CD4-positive, alpha-beta T cell treated with Interleukin-1 beta for 1 hour (primary cell): ENCODE measurements at places on chromosomes 16 and 17.

DNA sequence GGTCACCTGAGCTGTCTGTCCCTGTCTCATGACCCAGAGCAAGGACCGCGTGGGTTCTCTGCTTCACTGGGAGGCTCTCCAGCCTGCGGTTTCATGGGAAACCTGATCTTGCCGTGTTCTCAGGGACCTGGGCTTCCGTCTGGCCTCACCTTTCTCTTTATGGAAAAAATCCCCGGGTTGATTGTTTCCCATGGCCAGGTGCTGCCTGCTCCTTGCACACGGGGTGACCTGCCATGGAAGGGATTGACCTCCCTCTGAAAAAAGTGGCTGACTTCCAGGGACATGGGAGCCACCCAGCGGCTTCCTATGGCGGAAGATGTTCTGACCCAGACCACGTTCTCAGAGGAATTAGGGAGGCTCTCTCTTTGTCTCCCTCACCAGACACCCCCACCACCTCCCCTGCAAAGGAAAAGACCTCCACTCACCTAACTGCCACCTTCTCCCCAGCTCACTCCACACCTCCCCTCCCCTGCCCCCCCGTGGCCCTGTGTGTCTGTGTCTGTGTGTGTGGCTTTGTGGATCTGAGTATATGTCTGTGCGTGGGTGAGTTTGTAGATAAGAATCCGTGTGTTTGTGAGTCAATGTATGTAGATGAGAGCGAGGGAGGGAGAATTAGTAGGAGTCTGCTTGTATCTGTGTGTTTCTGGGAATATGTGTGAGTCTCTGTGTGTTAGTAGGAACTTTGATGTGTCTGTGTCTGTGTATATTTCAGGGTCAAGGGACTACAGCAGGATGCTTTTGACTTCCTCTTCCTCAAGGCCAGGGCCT is 154.6 kb downstream of the NTN1 start:
- DNase-seq: no peak

DNA sequence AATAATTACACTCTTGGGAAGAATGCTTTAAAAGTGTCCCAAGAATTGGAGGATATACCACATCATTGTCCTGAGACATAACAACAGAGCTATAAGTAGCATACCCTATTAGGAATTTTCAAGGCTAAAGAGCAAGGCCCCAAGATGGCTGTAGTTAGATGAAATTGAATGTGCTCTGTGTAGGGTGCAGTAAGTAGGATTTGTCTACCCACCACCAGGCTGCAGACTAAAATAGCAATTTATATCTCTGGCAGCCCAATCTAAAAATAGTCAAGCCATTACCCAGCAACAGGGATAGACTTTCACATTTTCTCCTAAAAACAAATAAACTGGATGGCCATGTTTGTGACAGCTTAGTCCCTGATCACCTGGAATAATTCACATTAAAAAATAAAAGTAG is 5.6 kb downstream of the MMD start:
- DNase-seq: no peak

- DNase-seq: no peak
Measured at GRCh38 chr16:57961538-57961937, 9.4 kb downstream of the CNGB1 start.

GRCh38 chr17:40417258-40417608 is 463 bp downstream of the TOP2A start:
- DNase-seq: no peak

DNA sequence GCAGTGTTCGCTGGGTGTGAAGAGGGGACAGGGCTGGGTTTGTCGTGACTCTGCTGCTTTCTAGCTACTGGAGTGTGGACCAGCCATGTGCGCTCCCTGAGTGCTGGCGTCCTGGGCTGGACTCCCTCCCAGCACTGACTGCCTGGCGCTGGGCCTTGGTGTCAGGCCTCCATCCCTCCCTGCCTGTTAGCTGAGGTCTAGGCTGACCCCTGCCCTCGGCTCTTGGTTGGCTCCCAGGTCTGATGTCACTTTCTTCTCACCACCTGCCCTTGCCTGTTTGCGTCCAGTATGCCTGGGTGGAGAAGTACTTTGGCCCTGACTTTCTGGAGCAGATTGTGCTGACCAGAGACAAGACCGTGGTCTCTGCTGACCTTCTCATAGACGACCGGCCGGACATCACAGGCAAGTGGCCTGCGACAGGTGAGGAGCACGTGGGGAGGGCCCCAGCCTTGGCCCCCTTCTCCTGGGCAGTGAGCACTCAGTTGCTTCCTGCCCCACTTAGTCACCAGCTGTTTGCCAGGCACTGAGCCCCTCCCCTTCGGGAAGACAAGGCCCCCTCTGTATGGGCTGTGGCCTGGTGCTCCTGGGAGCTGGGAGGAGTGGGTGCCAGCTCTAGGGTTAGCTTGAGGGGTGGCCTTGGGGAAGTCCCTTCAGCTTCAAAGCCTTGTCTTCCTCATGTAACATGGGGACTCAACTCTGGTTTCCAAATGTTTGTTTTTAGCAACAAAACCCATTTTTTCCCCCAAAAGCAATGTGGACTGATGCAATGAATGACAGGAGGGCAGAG is 41.5 kb downstream of the NT5M start:
- DNase-seq: no peak

GRCh38 chr17:77476931-77477805 is 336.4 kb downstream of the SEC14L1 start:
- DNase-seq: no peak

DNA sequence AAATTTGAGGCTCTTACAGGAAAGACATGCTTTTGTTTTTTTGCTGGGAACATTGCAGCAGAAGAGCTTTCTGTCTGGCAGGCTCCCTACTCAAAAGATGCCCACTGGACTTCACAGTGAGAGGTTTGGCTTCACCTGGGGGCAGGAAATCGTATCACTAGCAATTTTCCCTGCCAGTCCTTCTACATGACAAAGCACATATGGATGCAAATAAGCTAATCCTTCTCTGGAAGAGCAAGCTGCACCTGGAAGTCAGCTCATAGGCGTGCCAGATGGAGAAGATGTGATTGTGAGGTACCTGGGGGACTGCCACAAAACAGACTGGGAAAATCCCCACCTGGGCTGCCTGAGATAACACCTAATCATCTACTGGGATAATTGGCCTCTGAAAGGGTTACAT is 195.0 kb upstream of the CPHXL start:
- DNase-seq: no peak
